HS-5 (cell line): ENCODE measurements at places on chromosomes 5 and 9.
A peak's percentile ranks its signal among the peaks of the same experiment; 100 is the strongest.

GRCh38 chr5:106833517-106833916 lies 837.2 kb downstream of the EFNA5 start:
- DNase-seq = no peak

DNA sequence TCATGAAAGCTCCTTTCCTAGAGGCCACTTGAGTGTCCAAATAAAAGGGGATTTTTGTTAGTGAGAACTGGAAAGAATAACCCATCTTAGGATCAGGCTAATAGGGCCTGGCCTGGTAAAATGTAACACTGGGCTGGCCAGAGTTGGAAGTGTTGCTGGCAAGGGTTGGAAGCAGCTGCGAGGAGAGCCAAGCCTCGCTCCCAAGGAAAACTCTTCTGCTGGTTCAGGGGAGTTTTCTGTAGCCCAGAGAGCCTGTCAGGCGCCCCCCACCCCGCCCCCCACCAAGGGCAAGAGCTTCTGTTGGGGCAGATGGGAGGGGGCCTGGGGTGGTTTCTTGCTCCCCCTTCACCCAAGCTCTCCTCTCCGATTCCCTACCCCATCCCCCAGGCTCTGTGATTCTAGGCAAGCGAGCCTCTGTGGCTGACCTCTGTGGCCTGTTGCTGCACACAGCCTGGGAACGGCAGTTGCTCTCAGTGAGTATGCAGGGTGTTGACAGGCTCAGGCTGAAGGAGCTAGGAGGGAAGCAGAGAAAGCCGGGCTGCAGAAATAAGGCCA lies 547.8 kb downstream of the CCDC171 start:
- no peak for DNase-seq

- no peak for DNase-seq
Measured at GRCh38 chr5:26843677-26844076, 194.7 kb downstream of the CDH9 start.

GRCh38 chr5:67153292-67153691 lies 43.3 kb downstream of the CD180 start:
- no peak for DNase-seq

GRCh38 chr9:36093384-36093783 lies 43.1 kb upstream of the GLIPR2 start:
- no peak for DNase-seq

DNA sequence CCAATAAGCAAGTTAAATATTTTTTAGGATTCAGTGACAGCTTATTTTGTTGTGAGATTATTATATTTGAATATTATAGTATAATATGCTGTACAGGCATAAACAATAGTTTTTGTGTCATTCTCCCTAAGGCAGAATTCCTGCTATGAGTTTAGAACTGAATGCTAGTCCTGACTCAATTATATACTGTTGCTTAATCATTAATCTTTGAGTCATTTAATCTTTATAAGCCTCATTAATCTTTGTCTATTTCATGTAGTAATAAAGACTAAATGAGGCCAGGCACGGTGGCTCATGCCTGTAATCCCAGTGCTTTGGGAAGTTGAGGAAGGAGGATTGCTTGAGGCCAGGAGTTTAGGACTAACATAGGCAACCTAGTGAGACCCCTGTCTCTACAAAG lies 3.6 kb upstream of the DCP2 start:
- DNase-seq = no peak

GRCh38 chr9:136610426-136610825 lies 52.3 kb upstream of the EGFL7 start:
- no peak for DNase-seq

- no peak for DNase-seq
Measured at GRCh38 chr5:11334404-11334803, 569.8 kb downstream of the CTNND2 start.

GRCh38 chr9:125650271-125650737 lies 56.7 kb downstream of the MAPKAP1 start:
- peak; percentile 66 for DNase-seq

- no peak for DNase-seq
Measured at GRCh38 chr5:65021527-65022226, 252.9 kb downstream of the CWC27 start.

- DNase-seq = no peak
Measured at GRCh38 chr9:21491756-21492155, 9.6 kb upstream of the IFNE start.

- no peak for DNase-seq
Measured at GRCh38 chr5:12246036-12246435, 341.8 kb upstream of the CTNND2 start.

GRCh38 chr9:98970532-98971041 lies 26.9 kb downstream of the COL15A1 start:
- DNase-seq = no peak

DNA sequence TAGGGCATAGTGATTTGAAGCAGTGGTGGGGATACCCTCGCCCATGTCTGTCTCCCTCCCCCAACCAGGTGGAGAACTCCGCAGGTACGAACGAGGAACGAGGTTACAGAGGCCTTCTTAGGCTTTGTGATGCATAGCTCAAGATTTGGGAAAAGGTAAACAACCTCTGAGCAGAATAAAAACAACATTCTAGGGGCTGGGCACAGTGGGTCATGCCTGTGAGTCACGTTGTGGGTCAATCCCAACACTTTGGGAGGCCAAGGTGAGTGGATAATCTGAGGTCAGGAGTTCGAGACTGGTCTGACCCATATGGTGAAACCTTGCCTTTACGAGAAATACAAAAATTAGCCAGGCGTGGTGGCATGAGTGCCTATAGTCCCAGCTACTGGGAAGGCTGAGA lies 3.6 kb upstream of the LCP2 start:
- DNase-seq = no peak

- no peak for DNase-seq
Measured at GRCh38 chr5:142826741-142827492, 56.7 kb downstream of the ARHGAP26 start.

DNA sequence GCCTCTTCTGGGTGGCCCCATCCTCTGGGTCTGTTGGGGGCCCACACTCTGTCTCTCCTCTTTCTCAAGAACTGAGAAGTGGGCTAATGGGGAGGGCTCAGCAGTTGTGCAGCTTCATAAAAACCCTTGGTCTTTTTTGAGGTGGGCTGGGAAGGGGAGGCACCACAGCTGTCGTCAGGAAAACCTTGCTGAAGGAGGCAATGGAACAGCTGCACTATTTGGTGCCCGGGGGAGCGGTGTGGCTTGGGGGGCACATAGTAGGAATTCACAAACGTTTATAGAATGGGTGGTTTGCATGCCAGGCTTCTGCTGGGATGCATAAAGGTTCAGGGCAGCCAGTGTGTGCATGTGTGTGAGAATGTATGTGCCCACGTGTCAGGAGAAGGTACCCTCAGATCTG lies 3.2 kb upstream of the IER5L start:
- no peak for DNase-seq

GRCh38 chr9:130599625-130600024 lies 20.2 kb downstream of the FUBP3 start:
- DNase-seq = no peak

DNA sequence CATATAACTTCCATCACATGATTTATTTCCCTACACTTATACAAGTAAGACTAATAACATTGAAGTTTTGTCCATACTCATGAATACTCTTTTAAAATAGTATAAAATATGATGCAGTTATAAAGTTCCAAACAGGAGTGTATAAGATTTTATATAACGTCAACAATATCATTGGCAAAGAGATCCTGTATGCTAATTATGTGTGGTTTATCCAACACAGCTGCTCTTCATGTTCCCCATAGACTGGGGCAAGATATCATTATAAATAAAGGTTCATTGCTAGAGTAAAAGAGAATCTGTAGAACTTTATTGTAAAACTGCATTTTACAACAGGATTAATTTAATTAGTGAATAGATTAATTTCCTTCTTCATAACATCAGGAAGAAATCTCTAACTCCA lies 16.9 kb downstream of the CDH9 start:
- no peak for DNase-seq

GRCh38 chr9:132731230-132731629 lies 61.0 kb downstream of the GTF3C4 start:
- DNase-seq = no peak

- DNase-seq = no peak
Measured at GRCh38 chr9:108043585-108043984, 554.0 kb upstream of the KLF4 start.

GRCh38 chr5:2353211-2353610 lies 398.3 kb downstream of the IRX2 start:
- DNase-seq = no peak
